ENCODE measurements at places on chromosomes 6 and 20. TPM values are rescaled to one million over a fixed set of nuclear protein-coding genes. Genes with fewer than 3 reads are reported as not detected.

- H3K27ac ChIP-seq: no peak overlapping the region
- peaks cover 6% of the 10 kb centered on the region for H3K4me1 ChIP-seq
- no peak overlapping the region for H3K4me3 ChIP-seq
- no peaks in the 10 kb centered on the region for H3K27me3 ChIP-seq
- H3K36me3 ChIP-seq: no peaks in the 10 kb centered on the region
- DNase-seq: no peak
Observed at GRCh38 chr6:139423971-139424667, 49.7 kb upstream of the CITED2 start.

- no peaks in the 10 kb centered on the region for H3K4me1 ChIP-seq
- no peak overlapping the region for H3K27ac ChIP-seq
- no peak overlapping the region for H3K4me3 ChIP-seq
- H3K36me3 ChIP-seq: no peaks in the 10 kb centered on the region
Observed at GRCh38 chr6:98605705-98606104, 228.7 kb upstream of the POU3F2 start.

GRCh38 chr6:73743556-73743955 lies 47.6 kb downstream of the CD109 start:
- no peaks in the 10 kb centered on the region for H3K27me3 ChIP-seq
- DNase-seq: no peak

DNA sequence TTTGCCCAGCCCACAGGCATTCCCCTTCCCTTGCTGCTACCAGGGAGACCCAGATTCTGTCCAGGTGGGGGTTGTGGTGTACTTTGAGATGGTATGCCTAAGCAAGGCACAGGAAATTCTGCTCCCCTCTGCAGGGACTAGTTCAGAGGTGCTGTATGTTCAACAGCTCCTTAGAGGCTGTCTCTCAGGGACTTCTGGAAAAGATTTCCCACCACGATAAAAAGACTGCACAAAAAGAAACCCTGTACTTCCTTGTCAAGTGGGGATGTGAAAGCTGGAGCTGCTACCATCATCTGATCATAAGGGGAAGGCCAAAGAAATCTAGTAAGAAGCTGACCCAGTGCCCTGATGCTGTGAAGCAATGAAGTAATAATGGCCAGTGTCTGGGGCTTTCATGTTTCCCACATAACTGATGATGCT lies 51.5 kb upstream of the SMIM29 start:
- H3K4me3 ChIP-seq: peak overlapping the region; percentile 24
- H3K27ac ChIP-seq: peak overlapping the region; percentile 70
- peaks cover 51% of the 10 kb centered on the region for H3K4me1 ChIP-seq
- no peak for DNase-seq
- peaks cover 2% of the 10 kb centered on the region for H3K36me3 ChIP-seq

- peaks cover 2% of the 10 kb centered on the region for H3K27me3 ChIP-seq
- no peaks in the 10 kb centered on the region for H3K4me1 ChIP-seq
- H3K36me3 ChIP-seq: no peaks in the 10 kb centered on the region
Observed at GRCh38 chr6:170186941-170187668, 103.8 kb downstream of the DLL1 start.

- H3K36me3 ChIP-seq: no peaks in the 10 kb centered on the region
- no peak for DNase-seq
- peaks cover 5% of the 10 kb centered on the region for H3K27me3 ChIP-seq
- no peaks in the 10 kb centered on the region for H3K4me1 ChIP-seq
- H3K4me3 ChIP-seq: no peak overlapping the region
- no peak overlapping the region for H3K27ac ChIP-seq
Observed at GRCh38 chr6:100905067-100905466, 23.9 kb upstream of the ASCC3 start.

DNA sequence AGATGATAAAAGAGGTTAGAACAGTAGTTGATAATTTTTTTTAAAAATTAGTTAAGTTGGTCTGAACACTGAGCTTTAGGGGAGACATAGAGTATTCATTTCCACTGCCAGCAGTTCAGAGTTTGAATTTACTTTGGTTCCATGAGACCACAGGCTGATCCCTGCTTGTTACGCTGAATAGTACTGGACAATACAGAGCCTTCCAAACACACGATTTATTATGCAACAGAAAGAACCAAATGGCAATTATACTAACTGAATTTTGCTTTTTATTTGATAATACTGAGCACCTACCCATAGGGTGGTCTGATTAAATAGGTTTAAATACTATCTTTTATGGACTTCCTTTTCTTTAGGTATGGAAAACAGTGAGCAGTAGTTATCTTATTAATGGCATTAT lies 111.4 kb downstream of the POPDC3 start:
- no peak overlapping the region for H3K4me3 ChIP-seq
- peaks cover 22% of the 10 kb centered on the region for H3K27me3 ChIP-seq
- no peaks in the 10 kb centered on the region for H3K36me3 ChIP-seq

- H3K4me1 ChIP-seq: peaks cover 20% of the 10 kb centered on the region
- H3K4me3 ChIP-seq: no peak overlapping the region
- peaks cover 40% of the 10 kb centered on the region for H3K27me3 ChIP-seq
- H3K27ac ChIP-seq: no peak overlapping the region
- no peaks in the 10 kb centered on the region for H3K36me3 ChIP-seq
- DNase-seq: no peak
Observed at GRCh38 chr6:30480536-30481156, 8.7 kb upstream of the HLA-E start.

GRCh38 chr6:56899311-56899710 lies 55.6 kb upstream of the BEND6 start:
- no peaks in the 10 kb centered on the region for H3K36me3 ChIP-seq
- no peak overlapping the region for H3K4me3 ChIP-seq
- no peaks in the 10 kb centered on the region for H3K4me1 ChIP-seq
- peaks cover 8% of the 10 kb centered on the region for H3K27me3 ChIP-seq

DNA sequence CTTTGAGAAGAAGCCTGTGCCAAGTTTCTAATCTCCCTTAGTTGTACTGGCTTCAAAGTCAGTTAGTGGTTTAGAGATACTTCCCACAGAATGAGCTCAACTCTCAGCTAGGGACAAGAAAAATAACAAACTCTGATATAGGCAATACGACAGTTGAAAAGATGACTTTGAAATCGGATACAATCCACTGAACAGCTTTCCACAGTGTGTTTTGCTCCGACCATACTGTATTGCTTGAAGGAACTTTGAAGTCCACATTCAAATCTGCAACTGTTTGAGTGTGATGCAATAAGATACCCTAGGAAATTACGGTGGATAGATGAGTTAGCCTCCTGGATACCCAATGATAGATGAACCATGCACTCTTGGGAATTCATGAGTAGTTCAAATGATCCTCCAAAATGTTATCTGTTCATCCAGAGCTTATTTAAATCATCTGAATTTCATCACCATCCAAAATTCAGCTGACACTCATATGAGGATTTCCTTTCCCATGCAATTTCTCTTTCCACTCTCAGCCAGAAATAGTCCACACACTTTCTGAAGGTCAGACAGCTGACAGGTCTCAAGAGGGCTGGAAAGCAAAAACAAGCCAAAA lies 443.8 kb downstream of the HAO1 start:
- no peaks in the 10 kb centered on the region for H3K4me1 ChIP-seq
- no peak overlapping the region for H3K4me3 ChIP-seq
- no peak overlapping the region for H3K27ac ChIP-seq
- H3K27me3 ChIP-seq: no peaks in the 10 kb centered on the region
- DNase-seq: no peak

- H3K4me1 ChIP-seq: no peaks in the 10 kb centered on the region
- no peak for DNase-seq
- no peak overlapping the region for H3K4me3 ChIP-seq
- no peak overlapping the region for H3K27ac ChIP-seq
- no peaks in the 10 kb centered on the region for H3K36me3 ChIP-seq
Observed at GRCh38 chr6:119844387-119844786, 494.8 kb upstream of the MAN1A1 start.

- no peak overlapping the region for H3K27ac ChIP-seq
- H3K4me1 ChIP-seq: peaks cover 2% of the 10 kb centered on the region
- H3K4me3 ChIP-seq: no peak overlapping the region
Observed at GRCh38 chr6:107704347-107705013, 119.6 kb downstream of the SCML4 start.

DNA sequence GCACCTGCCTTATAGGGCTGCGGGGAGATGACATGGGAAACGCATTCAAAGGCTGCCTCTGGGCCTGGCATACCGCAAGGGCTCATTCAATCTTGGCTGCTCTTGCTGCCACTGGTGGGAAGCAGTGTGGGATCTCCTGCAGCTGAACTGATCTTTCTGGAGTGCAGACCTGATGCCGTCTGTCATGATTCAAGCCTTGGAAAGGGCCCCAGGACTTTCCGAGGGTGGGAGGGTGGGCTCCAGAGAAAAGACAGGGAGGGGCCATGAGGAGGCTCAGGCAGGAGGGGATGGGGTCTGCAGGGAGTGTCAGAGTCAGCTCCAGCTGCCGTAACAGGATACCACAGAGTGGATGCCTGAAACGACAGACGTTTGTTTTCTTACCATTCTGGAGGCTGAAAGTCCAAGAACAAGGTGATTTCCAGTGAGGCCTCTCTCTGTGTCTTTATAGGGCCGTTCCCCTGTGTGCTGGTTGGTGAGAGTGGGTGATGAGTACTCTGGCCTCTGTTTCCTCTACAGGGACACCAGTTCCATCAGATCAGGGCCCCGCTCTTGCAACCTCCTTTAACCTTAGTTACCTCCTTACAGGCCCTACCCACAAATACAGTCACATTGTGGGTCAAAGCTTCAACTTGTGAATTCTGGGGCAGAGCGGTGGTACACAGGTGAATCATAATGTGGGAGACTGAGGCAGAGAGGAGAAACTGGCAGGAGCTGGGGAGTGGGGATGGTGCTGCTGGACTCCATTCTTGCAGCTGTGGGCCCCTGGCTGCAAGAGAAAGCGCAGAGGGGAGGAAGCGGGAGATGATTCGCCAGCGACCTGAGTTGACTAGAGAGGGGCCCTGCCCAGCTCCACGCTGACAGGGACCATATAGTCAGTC lies 148.4 kb downstream of the SYCP2 start:
- H3K4me3 ChIP-seq: no peak overlapping the region
- H3K27me3 ChIP-seq: peaks cover 2% of the 10 kb centered on the region
- H3K27ac ChIP-seq: no peak overlapping the region
- DNase-seq: no peak
- no peaks in the 10 kb centered on the region for H3K36me3 ChIP-seq

- H3K36me3 ChIP-seq: no peaks in the 10 kb centered on the region
- H3K27ac ChIP-seq: no peak overlapping the region
- H3K27me3 ChIP-seq: no peaks in the 10 kb centered on the region
- no peak overlapping the region for H3K4me3 ChIP-seq
- H3K4me1 ChIP-seq: no peaks in the 10 kb centered on the region
Observed at GRCh38 chr6:68559716-68560115, 75.4 kb upstream of the ADGRB3 start.

DNA sequence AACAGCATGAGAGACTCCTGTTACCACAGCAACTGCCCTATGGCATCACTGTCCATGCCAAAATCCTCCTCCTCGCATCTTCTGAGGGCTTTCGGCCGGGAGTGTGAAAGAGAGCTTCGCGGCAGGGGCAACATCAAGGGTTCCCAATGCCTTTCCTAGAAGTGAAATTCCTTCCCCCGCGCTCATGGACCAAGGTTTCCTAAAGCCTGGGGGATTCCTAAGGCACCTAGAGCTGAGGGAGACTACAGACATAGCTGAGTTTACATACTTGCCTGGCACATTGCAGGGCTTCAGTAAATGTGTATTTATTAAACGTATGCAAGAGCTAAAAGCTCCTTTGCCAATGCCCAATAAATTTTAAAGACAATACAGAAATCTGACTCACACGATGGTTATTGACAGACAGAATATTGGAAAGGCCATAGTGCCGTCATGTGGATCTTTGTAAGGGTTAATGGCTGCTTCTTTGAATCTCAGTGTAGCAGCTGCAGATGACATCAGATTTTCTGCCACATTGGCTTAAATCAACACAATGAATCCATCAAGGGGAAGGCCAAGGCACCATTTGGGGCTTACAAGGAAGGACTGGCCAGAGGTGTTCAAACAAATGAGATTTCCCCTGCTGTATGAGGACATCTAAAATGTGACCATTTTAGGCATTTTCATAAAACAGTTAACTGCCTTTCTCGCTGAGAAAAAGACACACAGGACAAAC lies 281.2 kb upstream of the JARID2 start:
- no peaks in the 10 kb centered on the region for H3K4me1 ChIP-seq
- no peak for DNase-seq
- H3K36me3 ChIP-seq: no peaks in the 10 kb centered on the region
- no peaks in the 10 kb centered on the region for H3K27me3 ChIP-seq
- no peak overlapping the region for H3K27ac ChIP-seq

GRCh38 chr20:34575271-34575670 lies 16.8 kb downstream of the MAP1LC3A start:
- peaks cover 37% of the 10 kb centered on the region for H3K36me3 ChIP-seq
- H3K4me1 ChIP-seq: peaks cover 27% of the 10 kb centered on the region
- H3K27me3 ChIP-seq: no peaks in the 10 kb centered on the region
- no peak overlapping the region for H3K4me3 ChIP-seq
- H3K27ac ChIP-seq: no peak overlapping the region
- no peak for DNase-seq

DNA sequence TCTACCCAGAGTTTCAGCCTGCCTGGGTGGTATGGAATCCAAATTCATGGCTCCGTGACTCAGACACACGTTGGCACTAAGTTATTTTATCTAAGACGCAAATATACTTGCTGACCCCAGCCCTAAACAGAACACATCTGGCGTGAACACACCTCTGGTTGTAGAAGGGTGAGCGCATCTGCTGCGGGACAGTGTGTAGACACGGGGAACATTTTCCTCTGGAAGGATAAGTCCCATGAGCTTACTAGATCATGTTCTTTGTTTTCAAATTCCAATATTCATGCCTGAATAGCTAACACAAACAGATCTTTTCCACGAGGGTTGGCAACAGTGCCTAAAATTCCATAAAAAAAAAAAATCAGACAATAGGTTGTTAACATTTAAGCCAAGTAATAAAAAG lies 87.8 kb downstream of the TMEM170B start:
- no peak for DNase-seq
- H3K27ac ChIP-seq: no peak overlapping the region
- H3K4me3 ChIP-seq: no peak overlapping the region
- no peaks in the 10 kb centered on the region for H3K4me1 ChIP-seq

- H3K4me1 ChIP-seq: peaks cover 79% of the 10 kb centered on the region
- peak overlapping the region; percentile 84 for H3K27ac ChIP-seq
- H3K4me3 ChIP-seq: peak overlapping the region; percentile 44
- H3K36me3 ChIP-seq: no peaks in the 10 kb centered on the region
- DNase-seq: no peak
Observed at GRCh38 chr20:41247523-41248367, 69.8 kb downstream of the ZHX3 start.

Gene TMC2
- total RNA-seq: not detected

Gene E2F1
- 8.9 TPM for total RNA-seq

Gene OSER1
- 48.9 TPM for total RNA-seq

Gene PRSS16
- total RNA-seq: 0.73 TPM

Gene RPS10
- 2,903 TPM for total RNA-seq
